ENCODE measurements at places on chromosomes 12 and 14.

DNA sequence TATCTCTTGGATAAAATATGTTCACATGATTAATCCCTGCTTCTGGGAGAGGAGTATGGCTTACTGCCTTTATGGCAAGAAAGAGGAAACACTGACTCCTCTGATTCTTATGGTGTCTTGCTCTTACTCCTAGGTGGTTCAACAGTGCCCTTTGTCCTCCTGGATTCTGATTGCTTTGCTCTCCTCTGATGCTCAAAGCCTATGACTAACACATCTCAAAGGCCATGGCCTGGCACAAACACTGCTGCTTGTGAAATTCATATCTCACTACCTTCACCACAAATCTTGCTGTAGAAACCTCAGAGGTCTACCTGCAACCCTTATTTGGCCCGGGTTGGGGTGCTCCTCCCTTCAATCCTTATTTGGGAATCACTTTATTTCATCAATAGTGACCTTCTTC lies 217.2 kb downstream of the C12orf50 start:
- no peak for DNase-seq

GRCh38 chr12:68904351-68904962 lies 28.5 kb downstream of the CPM start:
- DNase-seq = no peak

DNA sequence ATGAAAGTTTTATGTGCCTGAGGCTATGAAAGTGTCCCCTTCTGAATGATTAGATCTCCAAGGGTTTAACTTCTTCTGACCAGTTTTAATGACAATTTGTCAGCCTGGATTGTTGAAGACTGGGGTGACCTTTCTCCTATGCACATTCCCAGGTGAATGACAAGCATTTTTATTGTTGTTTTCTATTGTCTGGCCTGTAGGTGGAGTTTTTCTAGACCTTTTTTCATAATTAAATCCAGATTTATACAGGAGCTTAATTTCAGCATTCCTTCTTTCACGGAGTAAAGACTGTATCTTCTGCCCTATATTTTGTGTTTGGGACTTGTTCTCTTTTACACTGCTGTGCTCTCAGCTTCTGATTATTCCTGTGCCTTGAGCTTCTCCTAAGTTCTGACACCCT lies 125.0 kb upstream of the FAR2 start:
- no peak for DNase-seq

- DNase-seq = no peak
These were observed 189.0 kb upstream of the AMIGO2 start for GRCh38 chr12:47268501-47269454.

DNA sequence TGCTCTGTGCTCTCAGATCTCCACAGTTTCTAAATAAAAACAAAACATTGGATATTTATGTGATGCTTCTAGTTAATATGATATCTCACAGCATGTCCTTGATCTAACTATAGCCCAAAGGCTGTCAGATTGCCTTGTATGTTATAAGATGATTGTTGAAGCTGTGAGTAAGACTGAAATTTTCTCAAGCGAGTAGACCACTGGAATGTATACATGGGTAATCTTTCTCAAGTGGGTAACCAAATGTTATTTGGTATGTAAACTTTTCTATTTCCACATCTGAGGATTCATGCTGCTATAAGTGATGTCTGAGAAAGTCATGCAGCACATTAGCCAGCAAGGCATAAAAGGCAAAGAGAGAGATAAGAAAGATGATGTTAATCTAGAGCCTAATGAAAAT lies 886.7 kb downstream of the NRXN3 start:
- no peak for DNase-seq

GRCh38 chr12:40031965-40032364 lies 73.9 kb downstream of the SLC2A13 start:
- no peak for DNase-seq

- peak; percentile 80 for DNase-seq
These were observed 2.5 kb downstream of the COL2A1 start for GRCh38 chr12:48001505-48002413.

DNA sequence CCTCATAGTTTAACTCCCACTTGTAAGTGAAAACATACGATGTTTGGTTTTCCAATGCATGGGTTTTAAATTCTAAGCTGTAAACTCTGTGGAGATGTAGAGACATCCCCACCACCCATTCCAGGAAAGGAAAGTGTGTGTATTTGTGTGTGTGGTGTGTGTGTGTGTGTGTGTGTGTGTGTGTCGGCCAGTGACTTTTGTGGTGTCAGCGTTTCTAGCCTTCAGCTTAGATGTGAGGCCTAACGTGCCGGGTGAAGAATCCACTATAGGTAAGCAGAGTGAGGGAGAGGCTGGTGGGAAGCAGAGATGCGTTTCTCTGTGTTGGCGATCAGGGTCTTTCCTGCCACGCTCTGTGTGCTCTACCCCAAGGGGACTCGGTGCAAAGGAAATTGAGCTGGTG lies 93.0 kb downstream of the SLC24A4 start:
- DNase-seq = peak; percentile 27

DNA sequence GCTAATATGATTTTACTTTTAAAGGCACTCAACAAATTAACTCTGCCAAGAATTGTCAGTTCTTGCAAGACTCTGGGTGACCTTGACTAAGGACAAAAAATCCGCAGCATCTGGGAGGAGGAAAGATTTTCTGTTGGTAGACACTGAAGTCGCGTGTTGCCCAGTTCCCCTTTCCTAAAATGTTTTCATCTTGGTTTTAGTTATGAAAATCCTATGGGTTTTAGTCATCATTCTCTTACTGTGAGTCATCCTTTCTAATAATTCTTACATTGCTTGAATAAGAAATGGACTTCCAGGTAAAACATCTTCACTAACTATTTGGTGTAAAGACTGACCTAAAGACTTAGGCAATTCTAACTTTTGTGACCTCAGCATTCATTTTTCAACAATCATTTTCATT lies 9.1 kb downstream of the GSG1 start:
- no peak for DNase-seq

DNA sequence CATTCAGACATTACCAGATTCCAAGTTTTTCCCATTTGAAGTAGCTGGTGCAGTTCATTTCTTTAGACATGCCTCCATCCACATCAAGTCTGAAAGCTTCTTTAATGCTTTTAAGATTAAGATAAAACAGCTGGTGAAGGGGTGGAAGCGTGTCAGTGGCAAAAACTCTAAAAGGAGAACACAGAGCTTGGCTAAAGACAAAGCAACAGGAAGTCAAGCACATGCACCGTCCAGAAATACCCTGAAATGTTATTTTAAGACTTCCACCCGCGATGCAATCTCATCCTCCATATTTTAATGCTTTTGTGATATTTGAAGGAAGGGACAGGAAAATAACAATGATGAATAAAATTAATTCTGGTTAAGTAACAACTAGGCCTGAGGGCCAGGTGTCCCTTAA lies 31.8 kb downstream of the PPM1H start:
- no peak for DNase-seq

GRCh38 chr12:5442251-5443006 lies 10.5 kb downstream of the NTF3 start:
- DNase-seq = no peak

DNA sequence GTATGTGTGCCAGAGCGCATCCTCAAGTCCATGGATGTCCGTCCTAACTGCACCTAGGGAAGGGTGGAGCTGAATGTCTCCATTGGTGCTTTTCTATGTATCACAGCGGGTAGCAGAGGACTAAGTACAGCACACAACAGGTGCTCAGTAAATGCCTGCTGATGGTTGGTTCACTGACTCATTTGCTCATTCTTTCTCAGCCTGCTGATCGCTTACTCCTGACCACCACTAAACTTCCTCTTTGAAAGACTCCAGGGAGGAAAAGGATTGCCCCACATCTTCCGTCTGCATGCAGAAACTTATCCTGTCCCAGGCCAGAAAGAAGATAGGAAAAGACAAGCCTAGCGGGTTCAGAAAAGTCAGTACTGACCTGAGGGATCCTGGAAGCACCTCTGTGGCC lies 66.3 kb downstream of the B4GALNT3 start:
- DNase-seq = no peak

GRCh38 chr12:25904442-25904841 lies 54.0 kb upstream of the RASSF8 start:
- DNase-seq = no peak

- DNase-seq = no peak
These were observed 845 bp downstream of the TMEM132C start for GRCh38 chr12:128267651-128268378.

GRCh38 chr12:87952850-87953249 lies 76.4 kb downstream of the C12orf50 start:
- no peak for DNase-seq

DNA sequence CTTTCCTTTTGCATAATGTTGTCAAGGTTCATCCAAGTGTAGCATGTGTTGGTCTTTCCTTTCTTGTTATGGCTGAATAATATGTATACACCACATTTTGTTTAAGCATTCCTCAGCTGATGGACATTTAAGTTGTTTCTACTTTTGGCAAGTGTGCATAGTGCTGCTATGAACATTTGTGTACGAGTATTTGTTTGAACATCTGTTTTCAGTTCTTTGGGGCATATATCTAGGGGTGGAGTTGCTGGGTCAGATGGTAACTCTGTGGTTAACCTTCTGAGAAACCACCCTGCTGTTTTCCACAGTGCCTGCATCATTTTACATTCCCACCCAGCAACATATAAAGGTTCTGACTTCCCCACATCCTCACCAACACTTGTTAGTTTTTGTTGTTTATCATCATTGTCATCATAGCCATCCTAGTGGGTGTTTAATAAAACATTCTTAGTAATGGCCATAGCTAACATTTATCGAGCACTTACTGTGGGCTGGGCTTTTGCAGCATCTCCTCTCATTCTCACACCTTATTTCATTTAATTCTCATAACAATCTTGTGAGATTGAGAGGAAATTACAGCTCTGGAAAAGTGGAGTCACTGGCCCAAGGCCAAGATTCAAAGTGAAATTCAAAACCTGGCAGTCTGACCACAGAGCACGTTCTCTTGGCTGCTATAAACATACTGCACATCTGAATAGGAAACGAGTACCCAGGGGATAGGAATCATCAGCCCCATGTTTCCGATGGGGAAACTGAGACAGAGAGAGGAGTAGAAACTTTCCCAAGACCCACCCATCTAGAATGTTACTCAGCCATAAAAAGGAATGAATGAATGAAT lies 193.6 kb downstream of the KSR2 start:
- DNase-seq = no peak

- no peak for DNase-seq
These were observed 52.4 kb downstream of the MON2 start for GRCh38 chr12:62519043-62519442.

GRCh38 chr14:49019467-49020115 lies 566.6 kb downstream of the RPS29 start:
- no peak for DNase-seq

GRCh38 chr12:31682136-31682962 lies 22.9 kb downstream of the ETFBKMT start:
- no peak for DNase-seq

DNA sequence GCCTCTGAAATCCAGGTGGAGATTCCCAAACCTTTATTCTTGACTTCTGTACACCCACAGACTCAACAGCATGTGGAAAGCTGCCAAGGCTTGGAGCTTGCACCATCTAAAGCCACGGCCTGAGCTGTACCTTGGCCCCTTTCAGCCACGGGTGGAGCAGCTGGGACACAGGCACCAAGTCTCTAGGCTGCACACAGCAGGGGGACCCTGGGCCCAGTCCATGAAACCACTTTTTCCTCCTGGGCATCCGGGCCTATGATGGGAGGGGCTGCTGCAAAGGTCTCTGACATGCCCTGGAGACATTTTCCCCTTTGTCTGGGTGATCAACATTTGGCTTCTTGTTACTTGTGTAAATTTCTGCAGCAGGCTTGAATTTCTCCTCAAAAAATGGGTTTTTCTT lies 32.0 kb downstream of the EIF2S3B start:
- no peak for DNase-seq

GRCh38 chr14:32329146-32329545 lies at the start of gene AKAP6:
Gene AKAP6 (plus strand): TSS chr14:32329298. CDS start chr14:32433494, 104,196 bp downstream.
- DNase-seq = peak; percentile 31

GRCh38 chr12:10065241-10065640 lies 33.5 kb downstream of the CLEC1A start:
- no peak for DNase-seq

- no peak for DNase-seq
These were observed 87.9 kb downstream of the USP15 start for GRCh38 chr12:62347922-62348650.

DNA sequence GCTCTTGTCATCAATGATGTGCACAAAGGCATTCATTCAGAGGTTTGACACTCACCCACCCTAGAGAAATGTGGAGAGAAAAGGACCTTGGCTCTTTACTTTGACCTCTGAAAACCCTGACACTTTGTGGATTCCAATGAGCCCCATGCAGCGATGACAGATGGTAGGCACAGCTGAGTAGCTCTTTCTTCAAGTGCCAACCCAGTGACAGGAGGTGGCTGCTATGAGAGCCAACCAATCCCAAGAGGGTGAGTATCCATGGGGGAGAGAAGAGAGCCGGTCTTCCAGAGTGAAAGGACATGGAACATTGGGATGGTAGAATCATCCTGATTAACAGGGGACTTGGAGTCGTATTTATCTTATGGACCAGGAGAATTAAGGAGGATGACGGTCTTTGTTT lies 17.8 kb downstream of the SLC8A3 start:
- DNase-seq = no peak

DNA sequence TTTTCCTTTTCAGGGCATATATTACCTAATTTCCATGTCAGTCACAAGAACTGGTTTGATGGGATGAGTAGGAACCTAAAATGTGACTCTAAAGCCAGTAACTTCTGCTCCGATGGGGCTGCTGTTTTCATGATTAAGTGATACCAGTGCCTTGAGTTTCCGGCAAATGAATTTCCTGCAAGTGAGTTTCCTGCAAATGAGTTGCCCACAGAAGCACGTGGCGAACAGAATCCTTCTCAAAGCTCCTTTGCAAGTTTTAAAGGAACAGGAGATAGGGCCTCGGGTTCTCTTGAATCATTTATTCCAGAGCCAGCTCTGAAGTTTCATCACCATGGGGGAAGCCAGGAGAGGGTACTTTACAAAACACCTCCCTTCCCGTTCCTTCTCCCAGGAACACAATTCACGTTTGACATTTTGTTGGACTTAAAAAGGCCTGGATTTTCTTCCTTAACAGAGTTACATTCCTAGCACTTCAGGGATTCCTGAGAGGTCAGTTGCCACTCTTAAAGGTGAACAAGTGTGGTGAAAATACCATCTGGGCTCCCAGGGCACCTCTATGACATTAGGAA lies 2.2 kb upstream of the PPTC7 start:
- no peak for DNase-seq

GRCh38 chr12:112239881-112240280 lies 114.5 kb downstream of the TRAFD1 start:
- DNase-seq = no peak

DNA sequence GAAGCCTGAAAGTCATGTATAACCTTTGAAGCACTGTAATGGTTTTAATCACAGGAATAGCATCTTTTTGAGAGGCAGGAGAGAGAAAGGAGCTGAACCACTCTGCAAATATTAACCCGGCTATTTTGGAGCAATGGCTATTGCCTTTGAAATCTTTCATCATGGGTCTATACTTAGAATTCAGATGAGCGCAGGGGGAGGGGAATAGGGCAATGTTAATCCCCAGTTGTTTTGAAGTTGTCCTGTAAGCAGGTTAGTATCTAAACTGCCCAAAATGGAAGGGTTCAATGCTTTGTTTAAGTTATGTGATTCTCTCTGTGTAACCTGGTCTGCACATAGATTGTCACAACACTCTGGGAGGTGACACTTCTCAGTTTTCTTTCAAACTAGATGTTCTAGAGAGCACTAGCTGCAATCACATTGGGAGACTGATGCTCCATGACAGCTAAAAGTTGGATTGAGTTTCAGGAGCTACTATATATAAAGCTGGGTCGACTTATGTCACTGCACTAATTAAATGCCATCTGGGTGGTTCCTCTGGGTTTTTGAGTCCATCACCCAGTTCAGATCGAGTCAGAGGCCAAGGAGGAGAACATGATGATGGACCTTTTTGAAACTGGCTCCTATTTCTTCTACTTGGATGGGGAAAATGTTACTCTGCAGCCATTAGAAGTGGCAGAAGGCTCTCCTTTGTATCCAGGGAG lies at the start of gene MYF6:
Gene MYF6, plus strand, starts transcription at position 509 of the 704 bp plus-strand sequence. Its CDS starts 86 bp downstream, at position 595.
- no peak for DNase-seq
